ENCODE measurements at places on chromosomes 6 and 20. TPM values are rescaled to one million over a fixed set of nuclear protein-coding genes. Genes with fewer than 3 reads are reported as not detected.

DNA sequence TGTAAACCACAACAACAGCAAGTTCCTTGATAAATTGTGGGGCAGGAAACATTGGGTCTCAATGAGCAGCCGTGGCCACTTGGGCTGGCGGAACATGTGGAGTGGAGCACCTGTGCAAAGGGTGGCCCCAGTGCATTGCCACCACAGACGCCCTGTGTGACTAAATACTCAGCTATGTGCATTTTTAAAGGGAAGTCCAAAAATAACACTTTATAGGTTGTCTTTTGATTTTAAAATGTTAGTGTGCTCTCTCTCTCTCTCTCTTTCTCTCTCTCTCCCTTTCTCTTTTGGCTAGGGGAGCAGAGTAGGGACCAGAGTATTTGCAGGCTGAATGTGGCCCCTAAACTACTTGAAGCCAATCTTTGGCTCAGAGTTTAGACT lies 236.3 kb downstream of the BCAS1 start:
- H3K4me1 ChIP-seq = peaks cover 25% of the 10 kb centered on the region
- no peak overlapping the region for H3K27ac ChIP-seq
- DNase-seq = no peak
- H3K27me3 ChIP-seq = no peaks in the 10 kb centered on the region
- no peak overlapping the region for H3K4me3 ChIP-seq

Gene BMP6
- total RNA-seq = 1.9 TPM

GRCh38 chr6:123780021-123780420 lies 23.6 kb upstream of the NKAIN2 start:
- H3K4me3 ChIP-seq = no peak overlapping the region
- no peak for DNase-seq
- H3K36me3 ChIP-seq = no peaks in the 10 kb centered on the region
- H3K27ac ChIP-seq = no peak overlapping the region
- no peaks in the 10 kb centered on the region for H3K27me3 ChIP-seq

Gene GINM1
- 24.0 TPM for total RNA-seq

Gene POU3F2
- total RNA-seq = 25.5 TPM

Gene SYCP2
- total RNA-seq = 0.37 TPM

DNA sequence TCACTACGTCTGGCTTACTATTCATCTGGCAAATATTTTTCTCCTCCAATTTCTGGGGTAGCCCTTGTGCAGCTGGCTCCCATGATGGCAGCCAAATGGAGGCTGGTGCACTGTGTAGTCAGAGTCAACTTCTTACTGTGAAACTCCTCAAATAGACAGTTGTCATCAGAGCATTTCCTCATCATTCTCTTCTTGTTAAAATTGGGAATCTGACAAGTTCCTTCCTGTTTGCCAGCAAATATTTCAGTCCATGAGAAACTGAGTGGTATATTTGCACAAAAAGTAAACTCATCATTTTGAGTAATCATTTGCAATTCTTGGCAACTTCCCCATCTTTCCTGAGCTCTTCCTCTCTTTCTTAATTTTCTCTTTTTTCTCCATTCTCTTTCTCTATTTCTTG lies 394.9 kb upstream of the RGS17 start:
- no peaks in the 10 kb centered on the region for H3K4me1 ChIP-seq
- no peaks in the 10 kb centered on the region for H3K36me3 ChIP-seq
- DNase-seq = no peak
- no peak overlapping the region for H3K4me3 ChIP-seq

Gene MEP1A
- total RNA-seq = not detected

DNA sequence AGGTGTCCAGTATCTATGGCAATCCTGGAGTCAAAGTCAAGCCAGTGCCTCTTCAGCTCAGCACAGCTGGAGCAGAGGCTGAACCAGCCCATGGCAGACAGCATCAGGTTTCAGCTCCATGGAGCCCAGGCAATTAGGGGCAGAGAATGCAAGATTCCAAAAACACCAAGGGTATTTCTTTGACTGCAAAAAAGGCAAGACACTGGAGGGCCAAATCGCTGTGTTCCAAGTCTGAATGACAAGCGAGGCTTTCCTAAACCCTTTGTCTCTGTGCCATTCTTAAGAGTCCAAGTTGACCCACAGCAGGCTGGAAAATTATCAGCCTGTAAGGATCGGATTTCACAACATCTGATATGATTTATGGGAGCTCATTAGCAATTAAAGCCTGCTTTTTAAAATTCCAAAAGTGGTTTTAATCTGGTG lies 49.7 kb upstream of the TGM3 start:
- peak; percentile 47 for DNase-seq
- peaks cover 22% of the 10 kb centered on the region for H3K27me3 ChIP-seq
- H3K27ac ChIP-seq = no peak overlapping the region

Gene SULF2
- total RNA-seq = 0.69 TPM

Gene ROS1
- not detected for total RNA-seq

DNA sequence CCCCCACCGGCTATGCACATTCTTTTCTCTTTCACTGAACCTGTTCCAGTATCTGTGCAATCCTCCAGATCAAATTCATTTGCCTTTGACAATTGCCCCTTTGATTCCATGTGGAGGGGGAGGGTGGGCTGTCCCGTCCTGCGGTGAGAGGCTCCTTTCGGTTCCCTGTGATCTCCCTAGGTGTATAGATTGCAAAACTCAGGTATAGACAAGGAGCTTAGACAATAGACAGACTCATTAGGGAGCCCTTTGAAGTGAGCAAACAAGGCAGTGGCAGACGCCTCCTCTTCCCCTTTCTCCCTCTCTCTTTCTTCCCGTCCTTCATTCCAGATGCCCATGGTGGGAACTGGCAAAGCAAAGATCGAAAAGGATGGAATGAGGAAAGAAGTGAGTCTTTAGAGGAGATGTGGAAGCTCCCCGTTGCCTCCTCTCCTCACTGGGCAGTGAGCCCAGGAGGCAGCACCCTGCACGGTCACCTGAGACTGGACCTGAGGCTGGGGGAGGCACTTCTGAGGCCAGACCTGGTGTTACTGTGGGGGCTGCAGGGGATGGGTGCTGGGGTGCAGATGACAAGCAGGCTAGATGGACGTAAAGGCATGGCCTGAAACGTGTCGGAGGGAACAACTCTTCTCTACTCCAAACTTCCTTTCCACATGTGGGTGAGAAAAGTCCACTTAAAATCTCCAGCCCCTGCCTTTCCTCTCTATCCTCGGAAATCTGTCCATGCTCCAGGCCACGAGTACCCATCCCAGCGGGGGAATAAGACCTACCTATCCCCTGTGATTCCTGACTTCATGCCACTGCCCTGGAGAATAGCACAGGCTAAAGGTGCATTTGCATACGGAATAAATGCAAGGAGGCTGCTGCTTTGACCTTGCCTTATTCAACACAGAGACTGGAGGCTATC lies 256.6 kb upstream of the FOXQ1 start:
- H3K36me3 ChIP-seq = no peaks in the 10 kb centered on the region
- H3K4me1 ChIP-seq = no peaks in the 10 kb centered on the region
- H3K27ac ChIP-seq = no peak overlapping the region
- H3K4me3 ChIP-seq = no peak overlapping the region
- peaks cover 23% of the 10 kb centered on the region for H3K27me3 ChIP-seq

Gene OR2H1
- not detected for total RNA-seq

GRCh38 chr6:99604166-99605073 lies 2.2 kb upstream of the PRDM13 start:
- H3K4me3 ChIP-seq = peak overlapping the region; percentile 43
- H3K27me3 ChIP-seq = peaks cover 95% of the 10 kb centered on the region
- H3K36me3 ChIP-seq = no peaks in the 10 kb centered on the region
- H3K4me1 ChIP-seq = peaks cover 13% of the 10 kb centered on the region
- no peak for DNase-seq

DNA sequence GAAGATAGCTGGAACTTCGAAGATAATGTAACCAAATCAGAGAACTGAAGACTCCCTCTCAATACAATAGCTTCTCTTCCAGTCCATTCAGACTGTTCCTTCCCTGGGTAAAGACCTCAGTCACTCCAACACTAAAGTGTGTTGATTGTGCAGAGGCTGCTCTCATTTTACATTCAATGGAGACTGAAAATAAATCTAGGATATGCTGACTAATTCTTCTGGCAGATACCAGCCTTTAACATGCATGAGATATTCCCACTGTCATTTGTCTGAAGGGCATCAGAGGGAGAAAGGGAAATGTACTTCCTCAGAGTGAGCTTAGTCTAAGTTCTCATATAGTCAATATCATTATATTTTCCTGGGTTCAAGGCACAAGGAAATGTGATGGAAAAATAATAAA lies 166.4 kb upstream of the IRAK1BP1 start:
- no peak overlapping the region for H3K27ac ChIP-seq
- no peaks in the 10 kb centered on the region for H3K27me3 ChIP-seq
- H3K36me3 ChIP-seq = no peaks in the 10 kb centered on the region
- no peak overlapping the region for H3K4me3 ChIP-seq

- no peak overlapping the region for H3K27ac ChIP-seq
- DNase-seq = no peak
- H3K27me3 ChIP-seq = no peaks in the 10 kb centered on the region
These were observed 61.0 kb upstream of the VSTM2L start for GRCh38 chr20:37841971-37842370.

GRCh38 chr6:158459726-158460125 lies 100.2 kb upstream of the TMEM181 start:
- peak; percentile 42 for DNase-seq
- no peaks in the 10 kb centered on the region for H3K27me3 ChIP-seq
- H3K36me3 ChIP-seq = peaks cover 2% of the 10 kb centered on the region
- H3K4me1 ChIP-seq = peaks cover 14% of the 10 kb centered on the region

- no peak overlapping the region for H3K27ac ChIP-seq
- peaks cover 7% of the 10 kb centered on the region for H3K4me1 ChIP-seq
- DNase-seq = no peak
- H3K36me3 ChIP-seq = no peaks in the 10 kb centered on the region
These were observed 3.1 kb downstream of the TPMT start for GRCh38 chr6:18151801-18152200.

GRCh38 chr6:3284436-3284876 lies 25.7 kb downstream of the PSMG4 start:
- peak; percentile 20 for DNase-seq
- H3K4me3 ChIP-seq = no peak overlapping the region
- H3K4me1 ChIP-seq = peaks cover 18% of the 10 kb centered on the region

DNA sequence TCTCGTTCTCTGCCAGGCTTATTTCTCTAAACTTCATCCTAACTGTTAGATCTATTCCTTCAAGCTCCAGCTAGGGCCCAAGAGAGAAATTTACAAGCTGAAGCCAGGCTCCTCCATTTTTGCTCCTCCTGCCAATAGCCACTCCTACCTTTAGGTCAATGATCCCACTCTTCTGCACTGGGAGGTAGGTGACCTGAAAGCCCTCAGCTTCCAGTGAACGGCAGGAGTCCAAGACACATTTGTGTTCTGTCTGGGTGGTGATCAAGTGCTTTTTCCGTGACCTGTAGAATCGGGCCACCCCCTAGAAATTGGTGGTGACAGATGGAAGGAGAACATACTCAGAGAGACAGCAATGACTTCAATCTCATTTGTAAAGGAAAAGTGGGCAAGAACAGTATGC lies 8.9 kb downstream of the NFS1 start:
- DNase-seq = no peak
- H3K36me3 ChIP-seq = peaks cover 4% of the 10 kb centered on the region
- no peak overlapping the region for H3K27ac ChIP-seq
- H3K4me1 ChIP-seq = no peaks in the 10 kb centered on the region
- no peak overlapping the region for H3K4me3 ChIP-seq
- H3K27me3 ChIP-seq = no peaks in the 10 kb centered on the region

DNA sequence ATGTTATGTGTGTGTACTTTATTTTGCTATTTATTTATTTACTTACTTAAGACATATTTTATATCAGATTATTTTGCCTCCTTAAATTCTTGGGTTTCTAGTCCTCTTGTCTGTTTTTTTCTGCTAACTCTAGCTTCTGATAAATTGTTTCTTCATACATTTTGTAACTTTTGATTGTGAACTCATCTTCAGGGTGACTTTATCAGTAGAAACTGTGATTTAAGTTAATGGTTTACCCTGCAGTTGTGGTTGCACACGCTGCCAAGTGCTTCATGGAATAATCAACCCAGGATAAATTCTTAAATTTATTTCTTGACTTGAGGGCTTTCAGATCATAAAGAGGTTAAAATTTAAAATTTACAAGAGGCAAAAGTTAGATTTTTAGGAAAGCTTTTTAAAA lies 173.3 kb downstream of the CENPW start:
- H3K27me3 ChIP-seq = peaks cover 3% of the 10 kb centered on the region
- no peaks in the 10 kb centered on the region for H3K36me3 ChIP-seq
- no peaks in the 10 kb centered on the region for H3K4me1 ChIP-seq
- no peak overlapping the region for H3K4me3 ChIP-seq
- no peak overlapping the region for H3K27ac ChIP-seq

- no peaks in the 10 kb centered on the region for H3K36me3 ChIP-seq
- H3K27ac ChIP-seq = no peak overlapping the region
- peaks cover 15% of the 10 kb centered on the region for H3K27me3 ChIP-seq
- peaks cover 7% of the 10 kb centered on the region for H3K4me1 ChIP-seq
- H3K4me3 ChIP-seq = no peak overlapping the region
These were observed 50.8 kb upstream of the TGM3 start for GRCh38 chr20:2244993-2245392.

Gene MDN1
- 64.4 TPM for total RNA-seq

All from A673 (cell line).